ENCODE measurements at places on chromosomes 1 and 21.

GRCh38 chr21:26587736-26588201 is 14.7 kb upstream of the CYYR1 start:
- DNase-seq = no peak

GRCh38 chr1:217522277-217522676 is 108.6 kb downstream of the GPATCH2 start:
- no peak for DNase-seq

- DNase-seq = no peak
Measured at GRCh38 chr1:48741380-48741779, 35.3 kb downstream of the BEND5 start.

DNA sequence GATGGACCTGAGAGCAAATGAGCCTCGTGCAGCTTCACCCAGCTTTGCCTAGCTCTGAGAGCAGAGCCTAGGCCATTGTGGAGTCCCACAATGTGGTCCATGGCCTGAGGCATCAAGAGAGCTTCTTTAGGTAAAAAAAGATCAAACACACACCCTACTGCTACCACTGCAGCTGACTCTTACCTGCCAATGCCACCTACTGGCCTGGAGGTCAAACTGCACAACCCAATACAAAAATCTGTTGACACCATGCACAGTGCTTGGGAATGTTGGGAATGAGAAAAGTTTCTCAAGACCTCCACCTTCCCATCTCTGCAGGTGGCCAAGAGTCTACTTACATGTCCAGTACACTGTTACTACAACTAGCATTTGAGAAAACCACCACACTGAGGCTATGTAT is 60.6 kb downstream of the UCHL5 start:
- no peak for DNase-seq

GRCh38 chr1:62912028-62912638 is 128.2 kb downstream of the ATG4C start:
- DNase-seq = no peak

DNA sequence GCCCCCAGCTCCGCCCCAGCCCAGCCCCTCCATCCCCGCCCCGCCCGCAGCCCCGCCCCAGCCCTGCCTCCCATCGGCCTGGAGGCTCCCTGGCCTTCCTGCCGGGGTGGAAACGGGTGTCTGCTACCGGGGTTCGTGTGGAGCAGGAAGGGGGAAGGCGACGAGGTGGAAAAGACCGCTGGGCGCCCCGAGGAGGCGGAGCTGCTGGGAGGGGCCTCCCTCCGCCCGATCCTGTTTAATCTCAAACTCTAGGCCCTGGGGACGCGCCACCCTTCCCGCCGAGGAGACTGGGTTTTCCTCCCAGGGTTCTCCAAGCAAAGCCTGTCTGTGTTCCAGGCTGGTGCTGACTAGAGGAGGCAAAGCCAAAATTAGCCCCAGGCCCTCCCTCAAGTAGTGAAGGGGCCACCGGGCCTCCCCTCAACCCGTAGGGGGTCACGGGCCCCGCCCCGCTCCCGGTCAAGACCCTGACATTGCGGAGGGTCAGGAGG is 16.2 kb upstream of the TTLL10 start:
- DNase-seq = peak; percentile 95

- DNase-seq = no peak
Measured at GRCh38 chr1:97143236-97143882, 421.8 kb downstream of the PTBP2 start.

GRCh38 chr1:20964540-20965484 is 177.7 kb upstream of the HP1BP3 start:
- DNase-seq = peak; percentile 15

GRCh38 chr1:43414634-43415223 is 25.0 kb downstream of the SZT2 start:
- DNase-seq = no peak

DNA sequence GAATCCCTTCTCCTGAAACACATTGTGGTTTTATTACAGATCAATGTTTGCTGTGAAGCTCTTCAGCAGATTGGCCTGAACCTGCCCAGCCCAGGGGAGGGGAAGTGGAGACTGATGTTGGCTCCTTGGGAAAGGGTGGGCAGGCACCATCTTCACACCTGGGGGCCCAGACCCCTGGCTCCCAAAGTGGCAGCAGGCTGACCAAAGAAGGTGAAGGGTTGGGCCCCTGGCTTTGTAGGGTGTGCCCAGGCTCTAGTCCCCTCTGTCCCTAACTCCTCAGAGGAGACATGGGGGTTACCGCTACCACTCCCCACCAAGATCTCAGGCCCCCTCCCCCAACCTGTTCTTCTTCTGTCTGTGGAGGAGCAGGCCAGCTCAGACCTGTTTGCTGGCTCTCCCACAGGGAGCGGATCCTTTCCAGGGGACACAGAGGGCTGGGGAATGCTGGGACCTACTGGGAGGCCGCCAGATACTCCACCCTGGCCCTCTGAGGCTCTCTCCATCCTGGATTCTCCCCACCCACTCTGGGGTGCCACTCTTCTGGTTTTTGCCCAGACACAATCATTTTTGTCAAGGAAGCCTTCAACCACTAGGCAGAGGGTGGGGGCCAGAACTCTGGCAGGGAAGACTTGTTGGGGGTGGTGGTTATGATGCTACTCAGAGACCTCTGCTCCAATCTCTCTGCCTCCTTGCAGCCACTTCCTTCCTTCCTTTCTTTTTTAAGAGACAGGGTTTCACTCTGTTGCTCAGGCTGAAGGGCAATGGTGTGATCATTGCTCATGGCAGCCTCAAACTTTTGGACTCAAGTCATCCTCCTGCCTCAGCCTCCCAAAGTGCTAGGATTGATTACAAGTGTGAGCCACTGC is 5.0 kb upstream of the EFNA3 start:
- no peak for DNase-seq

DNA sequence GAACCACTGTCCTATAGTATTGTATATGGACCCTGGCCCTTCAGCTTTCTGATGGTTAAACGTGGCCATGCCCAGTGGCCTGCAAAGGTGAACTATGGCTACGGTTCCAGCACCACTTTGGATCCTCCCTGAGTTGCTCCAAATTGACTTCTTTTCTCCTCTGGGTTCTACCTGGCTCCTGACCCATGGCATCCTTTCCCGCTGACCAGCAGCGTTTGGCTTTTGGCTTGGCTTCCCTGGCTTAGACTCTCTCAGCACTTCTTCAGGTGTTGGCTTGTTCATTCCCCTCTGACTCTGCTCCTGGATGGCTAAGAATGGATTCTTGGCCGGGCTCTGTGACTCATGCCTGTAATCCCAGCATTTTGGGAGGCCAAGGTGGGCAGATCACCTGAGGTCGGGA is 152.9 kb downstream of the CNIH3 start:
- DNase-seq = no peak

GRCh38 chr1:207844371-207844770 is 66.6 kb downstream of the CD34 start:
- DNase-seq = no peak

GRCh38 chr1:231334079-231334666 is 3.5 kb downstream of the EXOC8 start:
- peak; percentile 24 for DNase-seq

DNA sequence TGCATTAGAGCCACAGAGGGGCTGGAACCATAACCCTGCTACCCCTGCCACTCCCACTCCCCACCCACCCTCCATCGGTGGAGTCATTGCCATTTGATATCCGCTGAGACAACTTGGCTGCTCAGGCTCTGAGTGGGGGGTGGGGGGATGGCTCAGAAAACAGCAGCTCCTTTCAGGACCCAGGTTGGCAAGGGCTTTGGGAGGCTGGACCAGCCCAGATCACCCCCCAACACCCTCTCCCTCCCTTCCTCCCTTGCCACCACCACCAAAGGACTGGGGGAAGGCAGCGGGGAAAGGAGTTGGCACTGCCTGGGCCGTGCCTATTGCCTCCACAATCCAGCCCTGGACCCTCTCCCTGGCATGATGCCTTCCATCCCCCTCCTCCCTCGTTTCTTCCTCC is 1.7 kb downstream of the KCNJ10 start:
- DNase-seq = no peak

GRCh38 chr1:79633456-79633855 is 626.9 kb upstream of the ADGRL4 start:
- DNase-seq = no peak

- DNase-seq = no peak
Measured at GRCh38 chr1:179779645-179780272, 36.7 kb downstream of the FAM163A start.

GRCh38 chr1:185315445-185316071 is 1.5 kb downstream of the IVNS1ABP start:
- no peak for DNase-seq

- no peak for DNase-seq
Measured at GRCh38 chr1:233349137-233349536, 21.6 kb downstream of the MAP3K21 start.

DNA sequence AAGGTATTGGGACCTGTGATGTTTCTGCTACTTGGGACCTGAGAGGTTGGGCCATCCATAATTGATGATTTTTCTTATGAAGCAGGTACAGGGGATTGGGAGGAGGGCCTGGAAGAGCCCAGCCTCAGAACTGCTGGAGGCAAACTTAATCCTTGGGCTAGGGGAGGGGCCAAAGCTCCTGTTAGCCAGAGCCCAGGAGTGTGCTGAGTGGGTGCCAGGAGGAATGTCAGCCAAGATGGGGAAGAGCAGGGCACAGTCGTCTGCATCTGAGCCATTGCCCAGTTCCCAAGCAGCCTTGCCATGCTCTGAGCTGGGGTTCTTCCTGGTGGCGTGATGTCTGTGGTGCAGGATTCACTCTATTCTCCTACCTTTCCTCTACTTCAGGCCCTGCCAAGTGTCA is 5.8 kb downstream of the MAPKAPK2 start:
- DNase-seq = no peak

DNA sequence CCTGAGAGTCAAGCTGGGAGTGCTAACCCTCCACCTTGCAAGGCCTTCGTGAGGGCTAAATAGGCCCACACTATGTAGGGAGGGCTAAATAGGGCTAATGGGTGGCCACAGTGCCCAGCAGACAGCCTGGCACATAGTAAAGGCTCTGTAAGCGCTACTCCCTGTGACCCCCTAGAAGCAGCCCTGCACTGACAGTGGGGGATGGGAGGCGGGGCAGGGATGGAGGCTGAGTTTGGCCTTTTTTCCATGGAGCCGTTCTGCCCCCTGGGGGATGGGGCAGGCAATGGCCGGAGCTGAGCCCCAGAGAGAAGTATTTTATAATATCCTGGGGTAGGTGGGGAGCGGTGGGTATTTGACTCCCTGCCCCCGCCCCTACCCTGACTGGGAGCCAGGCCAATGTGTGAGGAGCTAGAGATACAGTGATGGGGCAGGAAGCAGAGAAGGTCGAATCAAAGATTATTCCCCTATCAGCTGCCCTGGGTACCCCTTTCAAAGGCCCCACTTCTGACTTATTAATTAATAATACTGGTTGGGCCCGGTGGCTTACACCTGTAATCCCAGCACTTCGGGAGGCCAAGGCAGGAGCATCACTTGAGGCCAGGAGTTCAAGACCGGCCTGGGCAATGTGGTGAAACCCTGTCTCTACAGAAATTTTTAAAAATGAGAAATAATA is 42.3 kb downstream of the LACTBL1 start:
- peak; percentile 57 for DNase-seq

GRCh38 chr21:16504281-16504680 is 774.5 kb downstream of the USP25 start:
- no peak for DNase-seq

GRCh38 chr1:243819438-243819839 is 30.6 kb downstream of the AKT3 start:
- no peak for DNase-seq

- no peak for DNase-seq
Measured at GRCh38 chr1:227532019-227532619, 31.2 kb upstream of the ZNF678 start.

- DNase-seq = no peak
Measured at GRCh38 chr1:114155706-114156105, 2.0 kb upstream of the SYT6 start.

DNA sequence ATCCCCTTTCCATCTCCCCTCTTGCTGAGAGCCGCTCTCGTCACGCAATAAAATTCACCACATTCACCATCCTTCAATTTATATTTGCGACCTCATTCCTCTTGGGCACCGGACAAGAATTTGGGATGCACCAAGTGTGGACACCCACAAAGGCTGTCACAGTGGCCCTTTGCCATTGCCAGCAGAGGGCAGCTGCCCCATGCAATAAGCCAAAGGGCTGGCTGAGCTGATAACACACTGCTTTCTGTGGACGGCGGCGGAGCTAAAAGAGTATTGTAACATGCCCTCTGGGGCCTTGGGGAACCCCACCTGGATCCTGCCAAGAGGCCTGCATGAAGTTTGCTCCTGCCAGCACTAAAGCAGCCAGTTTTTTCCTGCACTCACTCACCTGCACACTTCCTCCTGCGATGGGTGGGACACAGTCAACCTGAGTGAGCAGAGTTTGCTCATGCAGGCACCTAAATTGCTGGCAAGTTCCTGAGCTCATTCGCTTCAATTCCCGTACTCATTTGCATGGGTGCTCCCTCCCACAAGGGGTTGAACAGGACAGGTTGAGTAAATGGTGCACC is 792.3 kb upstream of the ADAMTS5 start:
- no peak for DNase-seq

- DNase-seq = no peak
Measured at GRCh38 chr21:27448960-27449359, 482.1 kb upstream of the ADAMTS5 start.

- peak; percentile 5 for DNase-seq
Measured at GRCh38 chr1:199041173-199041914, 402.5 kb downstream of the PTPRC start.

DNA sequence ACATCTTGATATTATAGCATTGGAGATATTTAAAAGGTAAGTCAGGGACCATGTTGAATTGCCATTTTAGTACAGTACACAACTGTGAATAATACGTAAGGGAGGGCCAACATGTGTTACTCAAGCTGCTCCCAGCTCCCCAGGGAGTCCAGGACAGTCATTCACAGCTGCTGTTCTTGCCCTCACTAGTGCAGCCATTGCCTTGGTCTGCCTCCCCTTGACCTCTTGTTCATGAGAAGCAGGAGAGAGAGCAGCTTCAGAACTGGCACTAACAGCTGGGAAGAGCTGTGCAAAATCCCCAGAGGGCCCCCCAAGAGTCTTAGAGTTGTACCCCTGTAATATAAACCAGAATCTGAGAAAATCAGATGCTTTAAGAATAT is 16.4 kb downstream of the TCEANC2 start:
- no peak for DNase-seq

- no peak for DNase-seq
Measured at GRCh38 chr1:229768232-229768631, 142.2 kb downstream of the URB2 start.

- no peak for DNase-seq
Measured at GRCh38 chr1:8789314-8790214, 27.9 kb downstream of the RERE start.

- no peak for DNase-seq
Measured at GRCh38 chr1:15452216-15452615, 4.3 kb upstream of the CELA2A start.

All from GM12891 (cell line).